ENCODE measurements at places on chromosomes 2 and 18.

DNA sequence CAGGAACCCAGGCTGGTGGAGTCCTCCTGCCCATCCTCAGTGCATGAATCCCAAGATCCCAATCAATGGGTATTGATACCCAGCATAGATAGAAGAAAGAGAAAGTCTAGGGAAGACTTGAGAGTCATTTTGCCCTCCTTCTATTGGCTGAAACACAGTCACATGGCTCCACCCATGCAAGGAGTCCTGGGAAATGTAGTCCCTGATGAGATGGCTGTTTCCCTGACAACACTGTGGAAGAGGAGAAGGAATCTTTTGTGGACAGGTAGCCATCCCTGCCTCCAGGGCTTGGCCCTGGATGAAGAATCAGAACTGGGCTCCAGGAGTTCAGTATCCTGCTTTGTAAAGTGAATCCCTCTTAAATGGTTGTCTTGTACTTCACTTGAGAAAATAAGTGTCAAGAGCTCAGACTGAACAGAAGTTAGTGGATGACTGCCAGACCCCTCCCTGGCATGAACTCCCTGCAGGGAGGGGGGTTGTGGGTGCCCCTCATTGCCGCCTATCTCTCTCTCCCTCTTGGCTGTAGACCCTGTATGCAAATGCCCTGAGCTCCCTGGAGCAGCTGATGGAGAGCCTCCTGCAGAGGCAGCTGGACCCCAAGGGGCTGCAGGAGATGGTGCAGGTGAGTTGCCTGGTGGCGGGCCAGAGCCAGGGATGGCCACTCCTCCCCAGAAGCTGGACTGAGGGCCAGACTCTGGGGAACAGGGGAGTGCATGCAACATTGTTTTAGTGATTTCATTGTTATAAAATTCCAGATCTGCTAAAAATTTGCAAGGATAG is 36.1 kb downstream of the MROH2A start:
- DNase-seq: no peak

DNA sequence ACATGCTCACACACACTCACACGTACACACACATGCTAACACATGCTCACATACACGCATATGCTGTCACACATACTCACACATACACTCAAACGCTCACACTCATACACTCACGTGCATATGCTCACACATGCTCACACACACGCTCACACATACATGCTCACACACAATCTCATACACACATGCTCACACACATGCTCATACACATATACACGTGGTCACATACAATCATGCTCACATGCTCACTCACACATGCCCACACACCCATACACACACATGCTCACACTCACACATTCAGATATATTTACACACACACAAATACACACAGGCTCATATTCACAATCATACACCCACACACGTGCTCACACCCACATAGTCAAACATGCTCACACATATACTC is 17.5 kb upstream of the SALL3 start:
- DNase-seq: no peak

GRCh38 chr2:99984799-99985515 is 157.4 kb downstream of the AFF3 start:
- DNase-seq: no peak

DNA sequence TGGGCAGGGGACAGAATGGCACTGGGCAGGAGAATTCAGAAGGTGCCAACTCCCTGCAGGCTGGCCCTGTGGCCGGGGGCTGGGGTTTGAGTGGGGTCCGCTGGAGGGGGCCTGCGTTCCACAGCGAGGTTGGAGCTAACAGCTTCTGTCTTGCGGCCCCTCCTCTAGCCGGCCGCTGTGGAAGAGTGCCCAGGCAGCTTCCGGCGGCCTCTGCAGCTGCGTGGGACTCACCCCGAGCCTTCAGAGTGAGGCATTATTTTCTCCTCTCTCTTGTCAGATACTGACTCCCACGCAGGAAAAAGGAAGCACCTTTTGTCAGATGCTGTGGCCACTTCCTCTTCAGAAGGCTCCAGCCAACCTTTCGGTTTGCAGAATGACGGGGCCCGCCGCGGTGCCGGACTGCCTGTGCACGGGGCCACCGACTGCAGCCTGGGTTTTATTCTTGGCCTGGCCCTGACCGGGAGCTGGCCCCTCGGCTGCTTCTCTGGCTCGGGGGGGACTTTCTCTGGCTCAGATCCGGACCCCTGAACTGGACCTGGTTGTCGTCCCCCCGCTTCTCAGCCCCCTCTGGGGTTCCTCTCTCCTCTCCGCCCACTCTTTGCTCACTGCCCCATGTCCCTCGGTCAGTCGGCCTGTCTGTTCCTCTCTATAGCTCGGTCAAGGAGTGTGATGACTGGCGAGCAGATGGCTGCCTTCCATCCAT is 40.1 kb downstream of the ARHGAP25 start:
- DNase-seq: no peak

DNA sequence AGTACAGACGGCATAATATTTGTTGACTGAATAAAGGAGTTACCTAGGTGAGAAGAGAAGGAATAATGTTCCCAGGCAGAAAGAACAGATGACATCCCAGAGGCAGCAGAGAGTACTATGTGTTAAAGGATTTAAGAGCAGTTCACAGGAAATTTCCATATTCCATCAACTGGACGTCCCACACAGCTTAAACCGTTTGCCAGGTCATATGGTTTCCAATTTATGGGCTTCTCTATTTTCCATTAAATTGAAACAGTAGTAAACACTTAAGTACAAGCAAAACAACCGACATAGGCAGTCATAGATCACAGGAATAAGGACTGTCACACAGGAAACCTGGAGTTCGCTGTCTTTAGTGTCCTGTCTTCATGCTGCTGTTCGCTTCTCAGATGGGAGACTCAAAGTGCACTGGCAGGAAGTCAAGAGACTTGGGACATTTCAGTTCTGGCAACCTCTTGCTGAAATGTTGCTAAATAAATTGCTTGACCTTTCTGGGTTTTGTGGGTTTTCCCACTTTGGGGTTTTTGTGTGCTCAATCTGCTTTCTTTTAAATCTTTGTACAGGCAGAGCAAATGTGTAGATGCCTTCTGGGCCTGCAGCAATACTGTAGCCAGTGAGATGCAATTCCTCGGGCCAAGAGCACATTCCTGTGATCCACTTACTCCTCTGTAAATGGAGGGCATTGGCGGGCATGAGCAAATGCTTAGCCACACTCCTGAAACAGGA is 5.8 kb upstream of the PIEZO2 start:
- no peak for DNase-seq

DNA sequence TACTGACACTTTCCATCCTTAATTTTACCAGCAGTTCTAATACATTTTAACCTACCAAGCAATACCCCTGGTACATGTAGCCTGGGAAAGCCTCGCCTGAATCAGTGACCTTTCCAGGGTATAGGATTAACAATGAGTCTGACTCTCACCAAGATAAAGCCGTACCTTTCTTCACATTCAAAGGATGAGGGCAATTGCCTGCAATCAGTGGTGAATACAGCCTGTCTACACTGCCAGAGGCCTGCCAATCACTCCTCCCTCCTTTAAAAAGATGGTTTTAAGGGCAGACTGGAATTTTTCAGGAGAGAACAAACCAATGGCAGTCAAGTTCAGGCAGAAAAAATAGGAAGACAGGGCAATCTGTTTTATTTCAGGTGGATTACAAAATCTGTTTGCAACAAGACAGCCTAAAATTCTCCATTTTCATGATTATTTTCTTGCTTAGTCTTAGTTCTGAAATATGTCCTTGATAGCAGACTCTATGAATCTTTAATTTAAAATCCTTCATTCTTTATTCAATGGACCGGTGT is 4.8 kb downstream of the EPHA4 start:
- DNase-seq: no peak
